ENCODE measurements at places on chromosomes 16 and 17. TPM values are rescaled to one million over a fixed set of nuclear protein-coding genes. Genes with fewer than 3 reads are reported as not detected.

Gene ECI1
- total RNA-seq = 17.5 TPM

Gene TBC1D3B
- 2.0 TPM for total RNA-seq

Gene TSPAN10
- total RNA-seq = 0.25 TPM

Gene PRSS27
- 2.0 TPM for total RNA-seq

Gene ENPP7
- not detected for total RNA-seq

Gene UNC13D
- total RNA-seq = 1.2 TPM

Gene CIAO2B
- 48.9 TPM for total RNA-seq

All from temporal lobe (tissue), 4 donors.